ENCODE measurements at places on chromosomes 7 and 10. TPM values are rescaled to one million over a fixed set of nuclear protein-coding genes. Genes with fewer than 3 reads are reported as not detected.

Gene WNT2
- not detected for total RNA-seq

Gene CTAGE4
- 7.5 TPM for total RNA-seq

Gene C10orf53
- total RNA-seq, result not detected

Gene ELN
- 2.7 TPM for total RNA-seq

- no peak for DNase-seq
These were observed 814 bp downstream of the TMEM72 start for GRCh38 chr10:44911951-44912350.

- DNase-seq, result peak; percentile 84
These were observed at the start of gene SNX10 for GRCh38 chr7:26291699-26292538. SNX10 (plus strand) TSS chr7:26291862; CDS start chr7:26346443, 54,581 bp downstream.

DNA sequence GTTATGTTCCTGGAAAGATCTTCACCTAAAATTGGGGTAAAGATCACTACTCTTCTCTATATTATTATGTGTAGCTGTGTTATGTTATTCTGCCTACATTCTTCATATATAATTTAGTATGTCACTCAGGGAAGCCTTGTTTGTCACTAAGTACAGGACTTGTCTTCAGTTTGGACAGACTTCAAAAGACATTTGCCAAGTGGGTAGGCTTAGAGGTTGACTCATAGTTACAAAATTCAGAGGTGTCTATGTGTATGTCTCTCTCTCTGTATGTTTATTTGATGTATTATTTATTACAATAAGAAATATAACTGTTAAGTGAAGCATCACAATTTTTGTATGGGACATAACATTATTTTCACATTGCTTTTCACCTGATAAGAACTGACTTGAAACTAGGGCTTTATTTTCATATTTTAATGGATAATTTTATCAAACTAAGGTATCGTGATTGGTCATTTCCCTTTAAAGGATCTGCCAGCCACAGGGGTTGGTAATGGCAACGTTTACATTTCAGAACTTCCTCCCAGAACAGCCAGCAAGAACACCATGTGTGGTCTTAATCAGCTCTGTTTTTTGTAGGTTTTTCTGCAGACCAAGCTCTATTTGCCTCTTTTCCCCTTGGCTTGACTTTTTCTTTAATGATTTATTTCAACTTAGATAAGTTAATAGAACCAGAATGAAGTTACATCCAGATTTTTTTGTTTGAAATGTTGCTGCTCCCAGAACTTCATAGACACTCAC is 262.1 kb upstream of the CACNA2D1 start:
- DNase-seq, result no peak

DNA sequence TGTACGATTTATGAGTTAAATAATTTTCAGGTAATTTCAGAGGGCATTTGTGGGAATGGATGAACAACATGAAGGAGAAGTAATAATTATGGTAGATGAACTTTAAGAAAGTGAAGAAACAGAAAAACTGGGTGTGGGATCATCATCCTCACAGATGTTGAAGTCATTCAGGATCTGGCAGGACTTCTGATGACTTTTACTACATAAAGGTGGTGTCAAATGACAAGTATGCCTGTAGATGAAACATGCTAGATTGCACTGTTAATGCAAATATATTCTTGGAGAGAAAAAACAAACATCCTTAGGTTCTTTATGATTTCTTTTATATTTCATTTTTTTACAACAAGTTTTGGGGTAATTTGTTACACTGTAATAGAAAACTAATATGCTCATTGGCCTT is 230.2 kb downstream of the PCLO start:
- no peak for DNase-seq

DNA sequence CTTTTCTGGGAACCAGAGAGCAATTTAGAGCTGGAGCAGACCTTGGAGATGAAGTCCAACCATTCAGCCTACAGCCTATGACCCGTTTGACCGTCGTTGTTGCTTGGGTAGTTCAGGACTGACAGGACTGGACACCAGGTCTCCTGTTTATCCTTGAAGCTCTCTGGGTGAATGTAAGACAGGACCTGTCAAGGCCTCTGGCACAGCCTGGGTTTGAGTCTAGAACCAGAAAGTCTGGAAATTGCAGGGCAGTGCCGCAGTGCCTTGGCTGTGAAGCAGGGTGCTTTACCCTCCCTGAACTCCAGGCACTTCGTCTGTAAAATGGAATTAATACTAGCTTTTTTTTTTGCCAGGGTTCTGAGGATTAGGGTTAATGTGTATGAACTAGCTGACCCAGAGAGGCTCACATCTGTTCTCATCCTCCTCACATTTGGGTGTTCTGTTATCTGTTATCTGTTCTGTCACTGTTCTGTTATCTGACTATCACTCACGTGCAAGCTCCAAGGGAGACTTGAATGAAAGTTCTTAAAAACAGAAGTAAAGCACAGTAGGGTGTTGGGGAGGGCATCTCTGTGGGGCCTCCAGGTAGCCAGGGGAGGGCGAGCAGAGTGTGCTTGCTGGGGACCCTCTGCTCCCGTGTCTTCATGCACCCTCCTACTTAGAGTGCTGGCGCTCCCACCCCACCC is 9.9 kb downstream of the BLVRA start:
- DNase-seq, result no peak

DNA sequence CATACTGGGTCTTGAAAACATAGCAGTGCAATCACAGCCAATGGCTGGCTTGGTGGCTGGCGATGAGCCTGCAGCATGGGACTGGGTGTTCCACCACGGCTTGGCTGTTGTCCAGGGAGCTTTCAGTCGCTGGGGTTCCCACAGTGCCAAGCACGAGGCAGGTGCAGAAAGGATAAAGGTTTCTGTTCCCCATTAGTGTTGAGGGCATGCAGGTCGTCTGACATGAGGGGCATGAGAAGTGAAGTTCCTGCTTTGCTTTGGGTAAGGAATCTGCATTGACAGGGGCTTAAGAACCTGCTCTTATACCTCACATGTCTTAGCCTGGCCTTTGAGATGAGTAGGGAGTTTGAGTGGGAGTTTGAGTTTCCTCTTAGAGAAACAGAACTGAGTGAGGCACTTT is 9.0 kb upstream of the CFTR start:
- DNase-seq, result no peak

DNA sequence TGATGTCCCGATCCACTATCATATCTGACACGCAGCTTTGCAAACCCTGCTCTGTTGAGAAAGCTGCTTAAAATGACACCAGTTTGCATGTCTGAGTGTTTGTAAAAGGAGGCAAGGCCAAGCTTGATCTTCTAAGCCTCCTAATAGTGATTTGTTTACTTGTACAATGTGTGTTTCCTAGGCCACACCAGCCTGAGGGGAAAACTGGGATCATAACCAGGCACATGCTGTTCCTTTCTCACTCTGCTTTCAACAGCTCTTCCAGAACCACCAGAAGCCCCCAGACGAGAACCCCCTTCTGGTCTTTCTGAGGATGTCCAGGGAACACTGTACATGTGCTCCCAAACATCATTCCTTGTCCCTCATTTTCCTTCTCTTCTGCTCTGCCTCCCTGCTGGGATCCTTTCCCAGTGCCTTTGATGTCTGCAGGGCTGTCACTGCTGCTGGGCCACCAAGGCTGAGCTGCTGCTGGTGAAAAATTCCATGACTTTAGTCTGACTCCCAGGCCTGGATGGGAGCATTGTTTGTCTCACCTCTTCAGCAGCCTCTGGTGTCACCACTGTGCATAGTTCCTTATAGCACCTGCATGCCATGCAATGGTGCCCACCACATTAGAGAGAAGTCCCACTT is 4.0 kb upstream of the LGI1 start:
- DNase-seq, result no peak

GRCh38 chr7:14759785-14760184 is 142.8 kb downstream of the DGKB start:
- DNase-seq, result no peak

DNA sequence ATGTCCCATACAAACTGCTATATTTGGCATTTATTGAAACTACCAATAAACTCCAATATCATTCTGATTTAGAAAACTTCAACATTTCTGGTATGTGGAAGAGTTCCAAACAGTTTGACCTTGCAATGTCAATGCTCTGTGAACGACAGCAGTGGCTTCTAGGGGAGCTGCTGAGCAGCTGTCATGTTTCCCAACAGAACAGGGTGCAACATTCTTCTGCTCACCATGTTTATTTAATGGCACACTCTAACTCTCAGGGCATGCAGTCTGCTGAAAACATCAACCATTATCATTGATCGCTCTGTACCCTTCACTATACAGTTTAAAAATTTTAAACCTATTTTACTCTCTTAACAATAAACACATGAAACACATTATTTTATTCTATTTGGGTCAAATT is 25.9 kb downstream of the LMOD2 start:
- DNase-seq, result no peak

DNA sequence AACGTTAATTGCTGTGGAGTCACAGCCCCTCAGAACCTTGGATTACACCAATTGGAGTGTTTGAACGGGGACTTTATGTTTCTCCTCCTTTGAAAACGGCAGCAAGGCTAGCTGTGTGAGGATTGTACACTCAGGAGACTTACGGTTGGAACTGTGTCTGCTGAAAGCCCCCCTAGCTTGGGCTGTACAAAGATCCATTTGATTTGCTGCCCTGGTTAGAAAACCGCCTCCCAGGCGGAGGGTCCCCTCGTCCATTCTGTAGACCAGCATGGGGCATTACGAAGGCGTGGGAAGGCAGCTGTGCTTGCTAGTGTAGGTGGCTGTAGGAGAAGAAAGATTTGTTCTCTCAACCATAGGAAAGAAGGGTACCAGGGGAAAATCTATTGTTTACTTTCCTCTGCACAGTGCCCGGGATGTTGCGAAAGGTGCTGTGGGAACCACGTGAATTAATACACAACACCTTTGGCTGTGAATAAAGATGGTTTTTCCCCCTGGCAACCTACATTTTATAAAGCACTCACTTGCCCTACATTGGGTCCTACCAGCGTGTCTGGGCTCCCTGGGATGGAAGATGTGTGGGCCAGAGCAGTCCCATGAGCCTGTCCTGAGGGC is 73.4 kb upstream of the BTBD16 start:
- DNase-seq, result no peak

GRCh38 chr10:60309371-60309770 is 80.3 kb downstream of the ANK3 start:
- DNase-seq, result no peak

GRCh38 chr7:18913106-18913505 is 204.3 kb downstream of the TWIST1 start:
- no peak for DNase-seq

DNA sequence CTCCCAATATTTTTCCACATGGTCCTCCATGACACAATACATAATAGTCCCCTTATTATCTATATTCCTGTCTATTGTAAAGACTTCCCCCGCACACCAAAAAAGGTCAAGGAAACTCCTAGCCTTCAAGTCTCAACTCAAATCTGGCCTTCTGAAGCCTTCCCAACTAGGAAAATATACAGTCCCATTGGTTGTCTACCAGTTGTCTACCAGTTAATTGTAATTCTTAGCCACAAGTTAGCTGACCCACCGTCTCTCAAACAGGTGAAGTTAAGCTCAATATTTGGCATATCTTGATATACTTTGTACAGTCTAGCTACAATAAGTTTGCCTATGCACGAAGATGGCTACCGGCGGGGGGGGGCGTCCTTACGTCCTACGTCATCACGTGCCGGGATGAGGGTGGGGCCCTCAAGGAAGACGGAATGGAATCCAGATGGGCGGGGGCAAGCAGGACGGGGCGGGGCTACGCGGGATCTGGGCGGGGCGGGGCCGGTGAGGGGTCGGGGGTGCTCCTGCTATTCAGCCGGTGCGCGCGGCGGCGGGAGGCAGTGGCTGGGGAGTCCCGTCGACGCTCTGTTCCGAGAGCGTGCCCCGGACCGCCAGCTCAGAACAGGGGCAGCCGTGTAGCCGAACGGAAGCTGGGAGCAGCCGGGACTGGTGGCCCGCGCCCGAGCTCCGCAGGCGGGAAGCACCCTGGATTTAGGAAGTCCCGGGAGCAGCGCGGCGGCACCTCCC is at the start of gene AHR:
AHR (plus strand) TSS at position 551 of the 738 bp plus-strand sequence. CDS start 613 bp downstream, outside the sequence.
- DNase-seq, result peak; percentile 92

GRCh38 chr7:100887516-100888290 is 1.8 kb downstream of the UFSP1 start:
- peak; percentile 60 for DNase-seq

DNA sequence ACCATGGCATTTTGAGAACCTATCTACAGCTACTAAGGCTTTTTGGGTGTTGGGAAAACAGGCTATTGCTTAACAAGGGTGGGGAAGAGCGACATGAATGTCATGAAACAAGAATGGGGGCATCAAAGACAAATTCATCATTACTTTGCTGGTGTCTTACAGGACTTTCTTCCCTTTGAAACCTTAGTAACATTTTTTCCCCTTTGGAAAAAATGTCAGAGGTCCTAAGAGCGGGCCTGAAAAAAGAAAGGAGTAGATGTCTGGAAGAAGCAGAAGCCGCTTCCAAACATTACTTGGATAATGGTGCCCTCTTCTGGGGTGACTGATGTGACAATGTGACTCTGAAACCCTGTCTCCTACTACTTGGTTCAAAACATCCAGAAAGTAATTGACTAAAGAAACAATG is 3.8 kb upstream of the DDX50 start:
- peak; percentile 64 for DNase-seq

GRCh38 chr10:4426866-4427265 is 399.1 kb upstream of the AKR1E2 start:
- no peak for DNase-seq

DNA sequence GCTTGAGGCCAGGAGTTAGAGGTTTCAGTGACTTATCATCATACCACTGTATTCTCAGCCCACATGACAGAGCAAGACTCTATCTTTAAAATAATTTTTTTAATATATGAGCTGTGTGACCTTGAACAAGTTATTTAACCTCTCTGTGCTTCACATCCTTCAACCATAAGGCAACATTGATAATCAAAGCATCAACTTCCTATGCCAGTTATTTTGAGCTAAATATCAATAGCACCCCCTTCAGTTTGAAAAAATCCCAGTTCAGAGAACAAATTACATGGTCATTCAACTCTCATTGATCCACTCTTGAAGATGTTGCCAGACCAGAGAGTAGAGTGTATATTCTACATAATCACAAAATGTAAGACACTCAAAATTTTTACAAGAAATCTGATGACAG is 53.0 kb downstream of the ASNS start:
- no peak for DNase-seq

DNA sequence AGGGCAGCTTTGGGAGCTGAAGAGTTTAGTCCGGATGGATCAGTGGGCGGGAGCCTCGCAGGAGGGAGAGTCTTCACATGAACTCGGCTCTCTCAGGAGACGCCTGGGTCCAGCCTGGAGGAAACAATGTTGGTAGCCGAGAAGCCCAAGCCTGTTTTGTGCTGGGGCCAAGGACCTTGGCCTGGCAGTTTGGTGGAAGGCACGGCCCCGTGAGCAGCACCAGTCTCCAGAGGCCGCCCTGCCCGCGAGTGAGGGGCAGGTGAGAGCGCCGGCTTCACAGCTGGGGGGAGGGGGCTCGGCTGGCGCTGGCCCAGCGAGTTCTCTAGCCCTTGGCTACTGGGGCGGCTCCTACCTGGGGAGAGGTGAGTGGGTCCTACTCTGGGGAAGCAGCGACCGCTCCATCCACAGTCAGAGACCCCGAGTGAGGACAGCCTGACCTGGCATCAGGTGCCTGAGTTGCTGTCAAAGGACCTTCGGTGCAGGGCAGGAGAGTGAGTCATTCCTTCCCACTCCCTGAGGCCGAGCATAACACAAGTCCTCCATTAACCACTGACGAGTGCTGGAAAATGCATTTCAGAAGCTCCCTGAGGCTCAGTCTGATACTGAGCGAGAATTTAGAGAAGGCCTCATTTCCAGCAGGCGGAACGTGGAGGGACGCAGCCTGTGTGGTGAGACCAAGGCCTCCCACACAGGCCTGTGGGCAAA is 89.3 kb upstream of the DIP2C start:
- peak; percentile 68 for DNase-seq

Measured in H7 (cell line).